ENCODE measurements at places on chromosomes 6 and 20.
A peak's percentile ranks its signal among the peaks of the same experiment; 100 is the strongest.

DNA sequence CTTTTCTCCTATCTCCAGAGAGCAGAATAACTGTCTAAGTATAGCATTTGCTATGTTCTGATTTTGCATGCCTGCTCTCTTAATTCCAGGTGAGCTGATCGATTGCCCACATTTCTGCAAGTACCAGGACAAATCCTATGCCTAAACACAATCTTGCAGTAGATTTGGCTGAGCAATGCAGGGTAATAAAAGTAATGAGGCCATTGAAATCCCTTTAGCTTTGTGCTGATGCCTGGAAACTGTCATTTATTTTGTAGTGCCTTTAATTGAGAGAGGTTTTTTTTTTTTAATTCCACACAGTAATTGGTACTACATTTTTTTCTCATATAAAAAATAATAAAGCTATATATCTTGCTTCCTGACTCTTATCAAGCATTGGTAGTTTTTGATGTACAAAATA lies 252.3 kb downstream of the NKAIN2 start:
- DNase-seq, result no peak

DNA sequence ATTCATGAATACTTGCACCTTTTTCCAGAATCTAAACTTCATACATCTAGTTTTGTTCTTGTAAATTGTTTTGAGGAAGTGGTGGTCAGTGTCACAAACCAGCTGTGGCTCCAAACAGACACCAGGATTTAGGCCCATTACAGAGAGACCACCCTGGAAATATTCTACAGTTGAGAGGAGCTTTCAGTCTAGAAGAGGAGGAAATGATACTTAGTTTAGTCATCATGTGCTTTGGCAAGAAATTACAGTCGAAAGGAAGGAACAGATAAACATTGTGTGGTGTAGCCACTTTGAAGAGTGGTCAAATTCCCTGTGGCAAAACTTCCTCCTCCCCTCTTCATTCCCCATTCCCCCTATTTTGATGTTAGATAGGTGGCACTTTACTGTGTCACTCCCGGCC lies 15.7 kb downstream of the DCBLD1 start:
- DNase-seq, result no peak

GRCh38 chr6:118918329-118918725 lies 16.6 kb downstream of the MCM9 start:
- DNase-seq, result no peak

- DNase-seq, result no peak
Measured at GRCh38 chr6:145893586-145893985, 70.6 kb downstream of the SHPRH start.

GRCh38 chr20:50916257-50916656 lies 15.0 kb downstream of the ADNP start:
- no peak for DNase-seq

DNA sequence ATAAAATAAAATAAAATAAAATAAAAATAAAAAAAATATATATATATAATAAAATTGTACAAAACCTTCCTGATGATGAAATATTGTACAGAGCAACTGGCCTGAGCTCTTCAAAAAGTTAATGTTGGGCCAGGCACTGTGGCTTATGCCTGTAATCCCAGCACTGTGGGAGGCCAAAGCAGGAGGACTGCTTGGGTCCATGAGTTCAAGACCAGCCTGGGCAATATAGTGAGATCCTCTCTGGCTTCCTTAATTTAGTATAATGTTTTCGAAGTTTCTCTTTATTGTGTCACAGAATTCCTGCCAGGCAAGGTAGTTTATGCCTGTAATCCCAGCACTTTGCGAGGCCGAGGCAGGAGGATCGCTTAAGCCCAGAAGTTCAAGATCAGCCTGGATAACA lies 113.9 kb upstream of the SALL4 start:
- DNase-seq, result no peak

GRCh38 chr20:52996658-52997057 lies 24.5 kb downstream of the TSHZ2 start:
- no peak for DNase-seq

GRCh38 chr20:45987108-45987780 lies 15.2 kb upstream of the ZNF335 start:
- DNase-seq, result peak; percentile 70

DNA sequence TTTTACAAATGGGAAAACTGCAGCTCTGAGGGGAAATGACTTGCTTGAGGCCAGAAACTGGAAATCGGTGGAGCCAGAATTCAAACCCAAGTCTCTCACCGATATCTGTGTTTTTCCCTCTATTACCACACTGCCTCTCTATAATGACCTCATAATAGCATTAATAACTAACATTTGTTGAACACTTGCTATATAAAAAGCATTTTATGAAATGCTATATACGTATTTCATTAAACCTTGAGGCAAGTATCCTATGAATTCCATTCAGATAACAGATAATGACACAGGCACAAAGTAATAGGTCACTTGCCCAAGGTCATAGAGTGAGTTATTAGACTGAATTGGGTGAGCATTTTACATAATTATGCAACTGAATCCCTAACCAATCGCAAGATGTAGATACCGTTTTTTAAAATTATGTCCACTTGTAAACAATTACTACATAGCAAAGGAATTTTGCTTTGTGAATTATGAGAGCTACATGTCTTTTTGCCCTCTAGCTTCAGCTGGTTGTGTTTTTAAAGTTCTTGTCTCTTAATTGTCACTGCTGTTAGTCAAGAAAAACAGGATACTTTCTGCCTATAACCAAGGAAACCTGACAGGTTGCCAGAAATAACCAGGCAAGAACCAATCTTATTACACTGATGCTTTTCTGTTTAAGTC lies 4.7 kb downstream of the DSN1 start:
- no peak for DNase-seq
